ENCODE measurements at places on chromosomes 4 and X.
A peak's percentile ranks its signal among the peaks of the same experiment; 100 is the strongest.

DNA sequence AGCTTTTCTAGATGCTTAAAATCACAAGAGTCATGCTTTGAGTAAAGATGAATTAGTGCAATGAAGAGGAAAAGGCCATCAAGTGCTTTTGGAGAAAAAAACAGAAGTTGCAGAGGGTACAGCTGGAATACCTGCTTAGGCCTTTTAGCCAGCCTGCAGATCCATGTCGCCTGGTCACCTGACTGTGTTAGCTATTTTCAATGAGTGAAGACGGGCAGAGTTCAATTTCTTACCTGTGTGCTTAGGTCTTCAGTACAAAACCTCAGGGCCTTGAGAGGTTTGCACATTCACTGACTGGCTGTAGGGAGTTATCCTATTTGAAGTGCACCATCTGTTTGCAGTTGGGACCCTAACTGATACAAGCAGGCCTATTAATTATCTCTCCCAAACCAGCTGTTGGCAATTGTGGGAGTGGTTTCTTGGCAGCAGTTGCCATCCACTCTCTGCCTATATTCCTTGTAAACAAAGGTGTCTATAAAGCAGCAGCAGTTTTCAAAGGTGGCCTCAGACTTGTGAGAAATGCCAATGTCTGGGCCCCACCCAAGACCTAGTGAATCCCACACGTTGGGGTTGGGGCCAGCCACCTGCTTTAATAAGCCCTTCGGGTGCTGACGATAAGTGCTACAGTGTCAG, 16.3 kb upstream of the FAT1 start:
- no peak for DNase-seq

- DNase-seq: peak; percentile 48
Measured at GRCh38 chr4:4599481-4600275, 57.8 kb upstream of the STX18 start.

DNA sequence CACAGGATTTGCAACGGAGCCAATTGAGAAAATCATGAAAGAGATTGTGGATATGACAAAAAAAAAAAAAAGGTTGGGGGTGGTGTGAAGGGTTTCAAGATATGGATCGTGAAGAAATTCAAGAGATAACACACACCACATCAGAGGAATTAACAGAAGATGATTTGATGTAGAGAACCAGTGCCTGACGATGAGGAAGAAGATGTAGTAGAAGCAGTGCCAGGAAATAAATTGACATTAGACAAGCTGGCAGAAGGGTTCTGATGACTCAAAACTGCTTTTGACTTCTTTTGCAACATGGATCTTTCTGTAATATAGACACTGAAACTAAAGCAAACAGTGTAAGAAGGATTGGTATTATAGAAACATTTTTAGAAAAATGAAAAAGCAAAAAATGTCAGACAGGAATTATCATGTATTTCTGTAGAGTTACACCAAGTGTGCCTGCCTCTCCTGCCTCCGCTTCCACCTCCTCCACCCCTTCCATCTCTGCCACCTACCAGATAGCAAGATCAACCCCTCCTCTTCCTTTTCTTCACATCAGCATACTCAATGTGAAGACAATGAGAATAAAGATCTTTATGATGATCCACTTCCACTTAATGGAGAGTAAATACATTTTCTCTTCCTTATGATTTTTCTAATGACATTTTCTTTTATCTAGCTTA, 127.5 kb upstream of the OTUD4 start:
- DNase-seq: no peak

GRCh38 chr4:108731006-108731405, 31.8 kb downstream of the ETNPPL start:
- no peak for DNase-seq

DNA sequence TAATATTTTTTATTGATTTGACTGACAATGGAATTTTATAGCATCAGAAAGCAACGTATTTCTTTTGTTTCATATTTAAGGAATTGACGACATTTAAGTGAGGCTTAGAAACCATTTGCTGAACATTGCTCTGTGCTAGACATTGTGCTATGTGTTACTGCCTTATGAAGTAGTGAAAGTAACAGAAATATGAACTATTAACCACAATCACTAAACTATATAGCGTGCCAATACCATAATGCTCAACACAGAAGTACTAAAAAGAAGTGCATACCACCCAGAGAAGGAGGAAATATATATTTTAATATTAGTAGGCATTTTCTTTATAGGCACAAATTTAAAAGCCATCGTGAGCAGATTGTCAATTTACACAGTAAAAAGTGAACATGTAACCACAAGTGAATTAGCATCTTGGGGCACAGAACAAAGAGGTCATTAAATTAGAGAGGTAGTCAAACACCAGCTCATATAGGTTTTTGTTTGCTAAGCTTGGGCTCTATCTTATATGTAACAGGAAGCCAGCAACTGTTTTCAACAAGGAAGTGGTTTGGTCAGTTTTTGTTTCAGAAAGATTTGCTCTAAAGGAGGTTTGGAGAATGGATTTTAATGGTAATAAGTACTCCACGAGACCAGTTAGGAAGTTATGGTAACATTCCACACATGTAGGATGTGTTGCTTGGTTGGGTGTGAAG, 270.7 kb downstream of the GRXCR1 start:
- no peak for DNase-seq

DNA sequence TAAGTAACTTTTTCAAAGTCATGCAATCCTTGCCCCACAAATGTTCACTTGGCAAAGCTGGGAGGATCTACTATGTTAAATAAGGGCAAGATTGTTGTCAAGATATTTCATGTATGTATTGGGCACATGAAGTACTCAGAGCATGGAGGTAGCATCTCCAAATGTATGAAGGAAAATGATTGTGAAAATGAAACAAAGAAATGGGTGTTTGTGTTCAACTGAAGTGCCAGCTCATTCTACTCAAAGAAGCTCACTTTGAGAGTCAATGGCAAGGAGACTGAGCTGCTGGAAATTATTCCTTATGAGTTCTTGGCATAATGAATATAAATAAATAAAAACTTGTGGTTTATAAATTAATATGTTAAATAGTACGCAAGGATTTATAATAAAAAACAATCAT, 124.5 kb upstream of the ARSJ start:
- no peak for DNase-seq

GRCh38 chrX:12469296-12469695, 321.9 kb upstream of the PRPS2 start:
- DNase-seq: no peak

DNA sequence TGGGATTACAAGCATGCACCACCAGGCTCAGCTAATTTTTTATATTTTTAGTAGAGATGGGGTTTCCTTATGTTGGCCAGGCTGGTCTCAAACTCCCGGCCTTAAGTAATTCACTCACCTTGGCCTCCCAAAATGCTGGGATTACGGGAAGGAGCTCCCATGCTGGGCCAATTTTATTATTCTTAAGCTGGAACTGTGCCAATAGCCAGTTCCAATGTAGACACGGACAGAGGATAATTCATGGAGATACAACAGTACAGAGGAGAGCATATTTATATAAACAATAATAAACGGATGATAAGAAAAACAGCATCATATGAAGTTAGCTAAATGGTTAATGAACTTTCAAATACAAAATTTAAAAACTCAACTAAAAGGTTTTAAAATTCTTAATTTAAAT, 87.8 kb downstream of the PPA2 start:
- peak; percentile 27 for DNase-seq

DNA sequence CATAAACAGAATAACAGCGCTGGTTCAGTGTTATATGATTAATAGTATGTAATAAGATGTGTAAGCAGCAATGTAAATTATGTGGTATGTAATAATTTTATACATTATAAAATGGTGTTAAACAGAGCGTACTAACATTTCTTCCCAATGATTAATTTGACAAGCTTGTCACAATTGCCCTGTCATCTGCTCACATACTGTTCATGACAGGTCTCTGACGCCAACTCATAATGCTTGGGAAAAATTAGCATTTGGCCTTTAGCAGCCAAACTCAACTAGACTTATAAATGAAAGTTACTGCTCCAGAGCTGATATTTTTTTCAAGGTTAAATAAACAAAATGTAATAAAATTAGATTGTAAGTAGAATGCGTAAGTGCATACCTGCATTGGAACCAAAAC, 246.8 kb downstream of the TRAM1L1 start:
- DNase-seq: no peak

- DNase-seq: no peak
Measured at GRCh38 chrX:11968991-11969390, 169.3 kb upstream of the FRMPD4 start.

DNA sequence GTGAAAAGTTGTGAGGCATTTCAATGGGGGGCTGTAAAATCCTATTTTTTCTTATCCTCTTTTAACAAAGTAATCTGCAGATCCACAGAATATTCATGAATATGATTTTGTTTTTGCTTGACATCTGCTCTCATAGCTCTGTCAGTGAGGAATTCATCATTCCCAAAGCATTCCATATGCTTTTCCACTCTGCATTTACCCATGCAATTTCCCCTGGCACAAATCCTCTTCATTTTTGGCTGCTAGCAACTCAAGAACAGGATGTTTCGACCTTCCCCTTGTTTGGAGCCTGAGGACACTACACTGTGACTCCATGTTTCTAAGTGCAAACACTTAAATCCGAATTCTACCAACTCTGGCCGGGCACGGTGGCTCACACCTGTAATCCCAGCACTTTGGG, 48.5 kb downstream of the KLHL15 start:
- no peak for DNase-seq

GRCh38 chrX:49880668-49881067, 1.4 kb downstream of the USP27X start:
- no peak for DNase-seq

DNA sequence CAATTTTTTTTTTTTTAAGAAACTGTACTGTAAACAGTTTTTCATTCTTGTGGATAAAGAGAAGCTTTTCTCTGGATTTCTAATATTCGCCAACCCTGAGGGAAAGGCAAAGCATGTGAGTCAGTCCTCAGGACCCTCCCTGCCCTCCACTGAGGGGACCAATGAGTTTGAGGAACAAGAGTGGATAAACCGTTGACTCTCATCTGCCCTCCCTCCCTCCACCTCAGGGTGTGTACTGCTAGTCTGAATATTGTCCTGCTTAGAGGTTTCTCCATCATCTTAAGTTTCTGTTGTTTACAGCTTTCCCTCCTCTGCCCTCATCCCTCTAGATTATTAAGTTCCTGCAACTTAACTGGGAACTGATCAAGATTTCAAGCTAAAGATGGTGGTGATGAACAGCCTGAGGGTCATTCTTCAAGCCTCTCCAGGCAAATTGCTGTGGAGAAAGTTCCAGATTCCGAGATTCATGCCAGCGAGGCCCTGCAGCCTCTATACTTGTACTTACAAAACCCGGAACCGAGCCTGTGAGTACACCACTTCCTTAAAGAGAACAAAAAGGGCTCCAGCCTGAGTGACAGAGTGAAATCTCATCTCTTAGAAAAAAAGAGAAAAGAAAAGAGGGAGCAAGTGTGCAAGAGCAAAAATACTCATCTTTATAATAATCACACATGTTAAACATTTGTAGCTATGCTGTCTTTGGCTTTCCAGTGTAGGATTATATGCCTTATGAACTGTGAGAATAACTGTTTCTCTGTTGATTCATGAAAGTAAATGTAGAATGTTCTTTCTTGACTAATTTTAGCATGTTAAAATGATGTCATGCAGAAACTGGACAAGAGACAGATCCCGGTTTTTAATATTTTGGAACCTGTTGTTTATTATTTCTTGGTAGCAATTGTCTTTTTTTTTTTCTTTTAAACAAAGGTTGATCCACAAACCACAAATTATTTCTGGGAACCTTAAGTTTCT, 11.9 kb downstream of the CA5B start:
- DNase-seq: no peak

GRCh38 chr4:24646798-24647460, 62.6 kb upstream of the DHX15 start:
- DNase-seq: no peak

GRCh38 chrX:80751456-80751855, 58.2 kb downstream of the BRWD3 start:
- no peak for DNase-seq

Measured in NCI-H1930 (cell line).